ENCODE measurements at places on chromosomes 2 and 18. TPM values are rescaled to one million over a fixed set of nuclear protein-coding genes. Genes with fewer than 3 reads are reported as not detected.

NCKAP5 gene
- not detected for total RNA-seq

LRATD1 gene
- total RNA-seq = not detected

FIGLA gene
- total RNA-seq = not detected

UGT1A10 gene
- not detected for total RNA-seq

MRPL30 gene
- total RNA-seq = 29.4 TPM

SLC23A3 gene
- 1.9 TPM for total RNA-seq

SOCS6 gene
- 3.8 TPM for total RNA-seq

ZNF396 gene
- 0.25 TPM for total RNA-seq

WNT10A gene
- total RNA-seq = 0.18 TPM

PDE1A gene
- not detected for total RNA-seq
